ENCODE measurements at places on chromosomes 13 and 19.

DNA sequence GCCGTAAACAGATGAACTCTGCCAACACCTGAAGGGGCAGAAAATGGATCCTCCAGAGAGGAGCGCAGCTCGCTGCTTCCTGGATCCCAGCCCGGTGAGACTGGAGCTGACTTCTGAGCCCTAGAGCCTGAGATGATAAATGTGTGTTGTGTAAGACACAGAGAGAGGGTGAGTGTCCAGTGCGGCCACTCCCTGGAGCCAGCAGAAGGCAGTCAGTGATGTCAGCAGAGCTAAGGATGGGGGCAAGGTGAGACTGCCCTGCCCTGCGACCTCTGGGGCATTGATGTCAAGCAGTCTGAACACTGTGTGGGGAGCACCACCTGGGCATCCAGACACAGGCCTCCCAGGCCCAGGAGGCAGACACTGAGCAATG, 9.7 kb upstream of the SLC35E1 start:
- ATAC-seq: peak; percentile 2

DNA sequence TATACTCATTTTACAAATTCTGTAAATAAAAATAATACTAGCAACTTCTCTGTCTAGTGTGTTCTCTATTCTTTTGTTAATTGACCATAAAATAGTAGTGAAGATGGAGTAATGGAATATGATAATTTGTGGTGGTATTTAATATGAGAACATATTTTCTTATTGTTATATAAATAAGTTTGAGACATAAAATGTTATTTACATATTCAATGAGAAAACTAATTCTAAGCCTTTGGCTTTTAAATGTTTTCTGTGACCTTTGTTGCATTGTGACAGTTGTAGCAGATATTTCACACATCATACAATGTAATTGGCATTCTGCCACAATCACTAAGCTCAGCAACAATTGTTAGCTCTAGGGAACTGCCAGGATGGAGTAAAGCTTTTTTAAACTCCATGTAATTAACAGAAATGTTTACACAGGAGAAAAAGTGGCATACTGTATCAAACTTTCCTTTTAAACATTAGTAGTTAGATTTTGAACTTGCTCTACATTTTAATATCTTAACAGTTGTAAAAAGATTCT, 562.1 kb upstream of the PCDH9 start:
- no peak for ATAC-seq

DNA sequence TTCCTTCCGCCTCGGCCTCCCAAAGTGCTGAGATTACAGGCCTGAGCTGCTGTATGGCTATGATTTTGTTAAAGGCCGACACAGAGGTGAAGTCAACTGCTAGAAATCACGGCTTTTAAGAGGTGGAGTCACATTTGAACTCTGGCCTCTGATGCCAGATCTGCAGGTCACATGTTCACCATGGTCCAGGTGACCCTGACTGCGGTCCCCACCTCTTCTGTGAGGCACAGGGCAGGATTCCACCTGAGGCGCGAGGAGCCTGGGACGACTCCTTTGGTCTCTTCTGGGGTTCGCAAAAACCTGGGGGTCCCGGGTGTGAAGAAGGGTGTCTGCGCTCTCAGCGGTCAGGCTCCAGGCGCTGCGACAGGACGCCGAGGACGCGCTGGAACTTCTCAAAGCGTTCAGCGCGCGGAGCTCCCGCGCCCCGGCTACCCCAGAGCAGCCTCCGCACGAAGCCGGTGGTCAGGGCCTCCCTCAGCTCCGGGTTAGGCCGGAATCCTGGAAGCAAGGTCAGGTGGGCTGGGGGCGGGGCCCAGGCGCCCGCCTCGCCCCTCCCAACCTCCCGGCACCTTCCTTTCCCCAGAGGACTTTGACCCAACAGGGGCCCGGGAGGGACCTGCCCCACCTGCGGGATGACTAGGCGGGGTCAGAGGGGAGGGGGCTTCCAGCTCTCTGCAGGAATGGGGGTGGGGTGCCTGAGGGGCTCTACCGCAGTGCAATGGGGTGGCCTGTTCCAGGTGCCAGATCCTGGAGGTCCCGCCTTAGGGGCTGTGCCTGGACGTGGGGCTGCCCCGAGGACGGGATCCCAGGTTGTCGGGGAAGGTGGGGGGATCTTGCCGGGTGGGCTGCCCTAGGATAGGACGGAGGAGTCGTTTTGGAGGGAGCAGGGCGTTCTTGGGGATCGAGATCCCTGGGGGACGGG, 13.0 kb downstream of the TRIP10 start:
- peak; percentile 15 for ATAC-seq

DNA sequence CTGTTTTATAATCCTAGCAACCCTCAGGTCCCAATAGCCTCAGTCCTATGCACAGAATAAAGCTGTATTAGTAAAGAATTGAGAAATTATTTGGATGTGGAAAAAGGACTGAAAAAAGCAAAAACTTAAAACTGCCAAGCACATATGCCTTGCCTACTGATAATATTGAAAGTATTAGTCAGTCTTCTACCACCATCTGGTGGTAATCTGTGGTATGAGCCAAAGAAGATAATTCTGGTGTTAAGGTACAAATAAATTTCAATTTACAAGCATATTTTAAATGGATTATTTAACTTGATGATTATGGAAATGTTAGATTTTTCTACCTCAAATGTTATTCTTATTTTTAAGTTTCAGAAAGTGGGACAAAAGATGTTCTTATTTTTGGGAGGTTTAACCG, 460.3 kb upstream of the KLHL1 start:
- ATAC-seq: no peak

DNA sequence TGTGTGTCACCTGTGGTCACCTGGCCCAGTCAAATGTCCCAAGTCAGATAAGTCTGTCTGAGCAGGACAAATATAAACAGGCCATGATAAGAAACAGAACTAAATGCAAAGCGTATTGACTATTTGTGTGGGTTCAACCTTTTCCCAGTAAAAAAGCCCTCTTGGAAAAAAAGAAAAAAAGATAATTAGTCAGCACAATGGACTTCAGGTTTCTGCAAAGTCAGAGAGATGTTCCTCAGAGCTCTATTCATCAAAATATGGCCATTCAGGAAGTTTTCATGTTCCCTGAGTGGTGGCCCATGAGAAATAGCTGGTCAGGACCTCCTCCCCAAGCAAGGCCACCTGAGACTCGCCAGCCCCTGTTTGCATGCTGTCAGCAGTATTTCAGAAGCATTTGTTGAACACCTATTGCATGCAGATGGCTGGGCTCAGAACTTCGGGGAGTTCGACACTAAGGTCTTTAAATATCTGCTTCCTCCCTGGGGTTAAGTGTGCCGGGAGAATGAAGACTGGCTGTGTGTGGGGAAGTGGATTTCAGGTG, 2.7 kb downstream of the FFAR3 start:
- ATAC-seq: no peak

GRCh38 chr19:41500443-41500842, 57.5 kb downstream of the ERICH4 start:
- no peak for ATAC-seq

- no peak for ATAC-seq
These were observed 574.8 kb downstream of the MYO16 start for GRCh38 chr13:109204252-109204651.

- peak; percentile 31 for ATAC-seq
These were observed 15.4 kb upstream of the CCNP start for GRCh38 chr19:40241809-40242384.

- ATAC-seq: no peak
These were observed 533.2 kb upstream of the PCDH9 start for GRCh38 chr13:67763384-67763783.

DNA sequence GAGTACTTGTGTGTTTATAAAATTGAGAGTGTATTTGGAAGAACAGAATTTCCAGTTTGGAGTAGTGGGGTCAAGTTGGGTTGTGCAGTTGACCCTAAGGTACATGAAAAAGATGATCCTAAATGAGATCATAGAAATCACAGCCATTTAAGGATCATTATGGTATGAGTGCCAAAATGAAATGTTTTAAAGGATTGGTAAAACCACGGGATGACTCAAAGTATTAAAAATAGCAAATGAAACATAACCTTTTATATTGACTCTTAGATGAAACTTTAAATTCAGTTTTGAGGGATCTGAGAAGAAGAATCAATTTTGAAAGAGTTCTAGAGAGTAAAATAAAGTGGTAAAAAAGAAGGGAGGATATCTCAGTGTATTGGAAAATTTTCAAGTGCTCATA, 773.8 kb downstream of the GPC5 start:
- no peak for ATAC-seq

DNA sequence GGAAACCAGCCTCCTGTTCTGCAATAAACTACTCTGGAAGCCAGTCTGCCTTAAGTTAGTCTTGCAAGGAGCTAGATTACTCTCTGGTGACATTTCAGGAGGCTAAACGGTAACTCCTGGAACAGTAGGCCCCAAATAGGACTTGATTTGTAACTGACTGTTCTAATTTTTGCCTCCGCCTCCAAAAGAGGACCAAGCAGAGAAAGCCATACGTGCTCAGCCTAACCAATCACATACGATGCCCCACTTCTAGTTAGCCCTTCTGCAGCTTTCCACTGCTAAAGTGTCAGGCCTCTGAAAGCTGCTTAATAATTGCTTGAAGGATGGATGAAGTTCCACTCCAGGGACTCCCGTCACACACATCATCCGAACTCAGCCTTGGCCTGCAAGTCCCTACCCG, 744 bp downstream of the ZNF805 start:
- no peak for ATAC-seq

DNA sequence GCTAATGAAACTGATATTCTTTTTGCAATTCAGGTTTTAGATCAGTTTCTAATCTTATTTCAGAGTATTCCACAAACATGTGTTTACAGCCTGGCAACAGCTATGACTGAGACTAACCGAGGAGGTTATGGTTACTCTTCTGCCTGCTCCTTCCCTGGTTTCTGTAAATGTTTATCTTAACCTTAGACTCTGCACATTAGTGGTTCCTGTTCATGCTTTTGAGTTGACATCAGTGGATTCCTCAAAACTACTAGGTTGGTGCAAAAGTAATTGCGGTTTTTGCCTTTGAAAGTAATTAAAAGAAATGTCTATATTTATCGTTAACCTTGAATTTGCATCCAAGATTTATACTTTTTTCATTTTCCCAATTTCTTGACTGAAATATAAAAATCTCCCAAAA, 237.0 kb upstream of the TSHZ3 start:
- no peak for ATAC-seq

DNA sequence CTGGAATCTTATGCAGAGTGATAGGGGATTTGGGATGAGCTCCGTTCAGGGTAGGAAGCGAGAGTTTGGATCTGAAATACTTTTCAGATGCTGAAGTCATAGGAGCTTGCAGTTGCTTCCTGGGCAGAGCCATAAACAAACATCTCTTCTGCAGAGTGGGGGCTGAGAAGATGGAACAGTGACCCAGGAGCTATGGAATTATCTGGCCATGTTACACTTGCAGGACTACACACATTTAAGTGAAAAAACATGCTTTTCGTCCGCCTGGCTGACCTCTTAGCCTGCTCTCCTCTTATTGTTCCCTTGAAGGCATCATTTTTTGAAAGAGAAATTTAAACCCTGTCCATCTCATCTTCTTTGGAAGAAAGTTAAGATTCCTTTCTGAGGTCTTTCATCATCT, 40.7 kb downstream of the PSG11 start:
- no peak for ATAC-seq

GRCh38 chr19:7534531-7535046, 928 bp upstream of the PNPLA6 start:
- ATAC-seq: peak; percentile 10

- no peak for ATAC-seq
These were observed 49.8 kb upstream of the ESD start for GRCh38 chr13:46846726-46847125.

DNA sequence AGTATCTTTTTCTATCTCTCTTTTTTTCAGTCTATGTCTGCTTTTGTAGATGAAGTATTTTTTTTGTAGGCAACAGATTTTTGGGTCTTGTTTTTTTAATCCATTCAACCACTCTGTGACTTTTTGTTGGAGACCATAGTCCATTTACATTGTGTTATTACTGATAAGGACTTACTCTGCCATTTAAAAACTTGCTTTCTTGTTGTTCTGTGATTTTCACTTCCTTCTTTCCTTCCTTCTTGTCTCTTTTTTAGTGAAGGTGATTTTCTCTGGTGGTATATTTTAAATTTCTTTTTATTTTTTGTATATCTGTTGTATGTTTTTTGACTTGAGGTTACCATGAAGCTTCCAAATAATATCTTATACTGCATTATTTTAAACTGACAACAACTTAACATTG, 79.5 kb downstream of the COG6 start:
- no peak for ATAC-seq

DNA sequence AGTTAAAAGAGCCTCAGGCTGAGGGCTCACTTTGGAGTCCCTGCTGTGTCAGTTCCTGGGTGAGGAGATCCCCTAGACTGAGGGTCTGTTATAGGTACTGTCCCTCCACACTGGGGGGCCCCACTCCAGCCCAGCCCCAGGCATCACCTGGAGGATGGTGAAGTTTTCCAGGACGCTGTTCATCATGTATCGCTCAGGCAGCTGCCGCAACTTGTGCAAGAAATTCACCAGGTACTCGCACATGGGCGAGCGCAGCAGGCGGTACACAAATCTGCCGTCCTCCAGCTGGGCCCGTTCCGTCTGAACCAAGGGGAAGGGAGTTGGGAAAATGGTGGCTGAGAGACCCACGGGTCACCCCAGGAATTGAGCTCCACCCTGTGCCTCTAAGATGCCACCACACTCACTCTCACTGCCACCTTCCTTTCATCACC, 7.1 kb downstream of the CD37 start:
- ATAC-seq: no peak

DNA sequence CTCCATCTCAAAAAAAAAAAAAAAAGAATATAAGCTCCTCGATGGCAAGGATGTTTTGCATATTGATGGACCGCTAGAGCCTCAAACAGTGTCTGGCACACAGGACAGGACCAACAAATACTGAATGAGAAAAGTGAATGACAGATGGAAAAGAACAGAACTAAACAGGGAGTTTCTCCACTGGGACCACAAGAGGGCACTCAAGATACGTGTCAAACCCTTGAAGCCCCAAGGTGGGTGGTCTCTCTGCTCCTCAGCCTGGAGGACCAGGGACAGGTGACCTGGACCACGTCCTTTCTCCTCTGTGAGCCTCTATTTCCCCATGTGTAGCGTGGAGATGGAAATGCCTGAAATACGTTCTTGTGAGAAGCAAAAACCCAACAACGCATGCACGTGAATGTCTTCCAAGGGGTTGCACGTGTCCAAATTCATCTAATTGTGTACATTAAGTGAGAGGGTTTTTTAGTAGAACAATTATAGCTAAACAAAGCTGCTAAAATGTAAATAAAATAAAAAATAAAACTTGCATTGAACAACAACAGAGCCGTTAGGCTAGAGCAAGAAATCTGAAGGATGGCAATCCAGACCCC, 5.7 kb upstream of the CDC42EP5 start:
- ATAC-seq: peak; percentile 34

- peak; percentile 73 for ATAC-seq
These were observed 170.6 kb downstream of the FLT1 start for GRCh38 chr13:28324181-28324789.

DNA sequence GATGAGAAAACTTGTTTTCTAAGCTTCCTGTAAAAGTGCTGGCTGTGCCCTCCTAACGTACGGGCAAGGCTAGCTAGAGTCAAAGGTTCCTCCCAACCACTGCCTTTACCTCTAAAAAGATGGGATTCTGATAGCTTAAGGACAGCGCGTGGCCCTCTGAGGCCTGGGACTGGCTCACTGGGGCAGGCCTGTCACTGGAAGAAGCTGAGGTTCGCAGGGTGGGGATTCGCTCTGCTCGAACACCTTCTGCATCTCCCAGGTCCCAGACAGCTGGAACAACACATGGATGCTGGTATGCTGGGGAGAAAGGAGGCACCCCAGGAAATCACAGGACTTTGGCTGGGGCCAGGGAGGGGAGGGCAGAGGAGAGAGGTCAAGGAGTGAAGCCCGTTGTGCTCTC, 53.1 kb downstream of the CRYL1 start:
- no peak for ATAC-seq

Data from esophagus mucosa (tissue), 1 donor.